ENCODE measurements at places on chromosomes 3 and 15. TPM values are rescaled to one million over a fixed set of nuclear protein-coding genes. Genes with fewer than 3 reads are reported as not detected.

- DNase-seq, result no peak
These were observed 25.5 kb downstream of the PTPN9 start for GRCh38 chr15:75553659-75554058.

DNA sequence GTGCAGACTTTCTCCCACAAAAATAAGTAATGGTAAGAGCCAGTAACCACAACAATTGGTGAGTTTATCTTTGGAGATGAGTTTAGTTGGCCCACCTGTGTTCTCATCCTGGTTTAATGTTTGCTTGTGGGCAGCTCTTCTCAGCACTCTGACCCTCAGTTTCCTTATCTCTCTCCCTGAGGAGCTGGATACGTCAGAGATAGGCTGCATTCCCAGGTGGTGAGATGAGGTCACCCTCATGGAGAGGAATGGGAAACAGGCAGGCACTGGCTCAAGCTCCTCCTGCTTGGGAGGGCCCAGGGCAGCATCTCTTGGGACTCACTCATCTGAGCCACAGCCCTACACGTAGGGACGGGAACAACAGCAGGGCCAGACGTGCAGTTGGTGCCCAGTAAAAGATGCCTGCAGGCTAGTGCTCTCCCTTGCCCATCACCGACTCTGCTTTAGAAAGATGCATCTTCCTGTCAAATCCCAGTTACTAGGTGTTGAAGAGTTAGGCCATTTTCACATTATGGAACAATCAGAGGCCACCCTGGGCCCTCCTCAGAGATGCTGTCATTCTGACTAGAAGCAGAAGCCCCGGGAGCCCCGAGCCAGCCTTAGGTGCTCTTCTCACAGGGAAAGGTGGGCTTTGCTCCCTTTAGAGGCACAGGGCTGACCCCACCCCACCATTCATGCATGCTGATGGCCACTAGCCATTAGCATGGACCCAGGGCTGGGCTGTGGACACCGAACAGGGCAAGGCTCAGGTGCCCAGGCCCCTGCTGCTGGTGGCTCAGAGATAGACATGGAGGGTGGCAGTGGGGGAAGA lies 59.7 kb downstream of the GRIP2 start:
- peak; percentile 71 for DNase-seq

GRCh38 chr3:52068055-52068571 lies 11.7 kb upstream of the DUSP7 start:
- no peak for DNase-seq

GRCh38 chr15:85071061-85071460 lies 89.4 kb downstream of the PDE8A start:
- DNase-seq, result no peak

The ACAD11 gene
- 115 TPM for total RNA-seq

DNA sequence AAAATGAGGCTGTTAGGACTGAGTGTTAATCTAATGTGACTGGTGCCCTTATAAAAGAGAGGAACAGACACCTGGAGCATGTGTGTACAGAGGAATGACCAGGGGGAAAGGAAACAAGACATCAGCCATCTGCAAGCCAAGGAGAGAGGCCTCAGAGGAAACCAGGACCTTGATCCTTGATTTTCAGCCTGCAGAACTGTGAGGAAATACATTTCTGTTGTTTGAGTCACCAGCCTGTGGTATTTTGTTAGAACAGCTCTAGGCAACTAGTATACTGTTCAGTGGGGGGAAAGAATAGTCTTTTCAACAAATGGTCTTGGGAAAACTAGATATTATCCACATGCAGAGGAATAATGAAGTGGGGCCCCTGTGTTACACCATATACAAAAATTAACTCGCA lies 80.6 kb downstream of the CCR1 start:
- DNase-seq, result no peak

DNA sequence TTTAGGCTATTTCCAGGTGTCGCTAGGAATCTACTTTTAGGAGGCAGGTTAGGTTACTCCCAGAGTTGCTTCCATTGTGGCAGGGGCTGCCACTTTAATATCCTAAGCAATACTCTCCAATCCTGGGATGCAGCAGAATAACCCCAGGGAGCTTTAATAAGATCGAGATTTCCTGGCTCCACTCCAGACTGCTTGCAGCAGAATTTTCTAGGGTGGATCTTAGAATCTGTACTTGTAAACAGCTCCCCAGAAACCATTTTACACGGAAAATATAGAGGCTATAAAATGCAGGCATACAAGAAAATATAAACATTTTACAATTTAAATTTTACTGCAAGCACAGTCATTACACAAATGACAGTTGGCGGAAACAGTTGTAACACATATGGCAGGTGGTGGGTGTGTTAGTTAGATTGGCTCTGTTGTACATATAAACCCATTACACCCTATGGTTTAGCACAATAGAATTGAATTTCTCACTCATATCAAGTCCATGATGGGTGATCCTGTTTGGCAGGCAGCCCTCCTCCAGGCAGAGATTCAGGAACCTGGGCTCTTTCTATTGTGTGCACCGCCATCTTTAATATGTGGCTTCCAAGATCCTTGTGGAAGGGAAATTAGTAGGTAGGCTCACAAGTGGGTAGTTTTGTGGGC lies 35.0 kb upstream of the TNFAIP8L3 start:
- DNase-seq, result no peak

DNA sequence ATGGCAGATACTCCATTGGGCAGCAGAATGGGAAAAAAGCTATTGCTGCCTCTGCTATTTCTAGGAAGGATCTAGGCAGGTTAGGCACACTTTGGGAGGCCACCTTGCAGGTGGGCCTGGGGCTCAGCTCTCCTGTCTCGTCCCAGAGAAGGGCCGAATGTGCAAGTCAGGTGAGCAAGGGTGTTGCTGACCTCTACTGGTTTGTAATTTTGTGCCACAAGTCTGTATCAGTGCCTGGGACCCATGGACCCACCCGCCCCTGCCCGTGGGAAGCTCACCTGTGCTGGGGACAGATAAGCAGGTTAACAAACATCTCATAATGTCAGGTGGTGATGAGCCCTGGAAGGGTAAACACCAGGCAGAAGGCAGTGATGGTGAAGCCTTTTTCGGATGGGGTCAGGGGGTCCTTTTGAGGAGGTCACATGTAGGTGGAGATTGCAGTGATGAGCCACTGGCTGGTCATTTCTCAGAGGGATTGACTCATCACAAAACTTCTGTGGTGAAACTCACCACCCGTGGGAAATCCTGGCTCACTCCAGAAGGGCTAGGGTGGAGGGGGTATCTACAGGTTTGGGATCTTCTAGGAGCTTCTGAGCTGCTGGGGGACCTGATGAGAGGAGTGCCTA lies 161.3 kb downstream of the KLF13 start:
- no peak for DNase-seq

GRCh38 chr3:30084316-30084715 lies 522.1 kb upstream of the TGFBR2 start:
- DNase-seq, result no peak

GRCh38 chr15:51380999-51381806 lies 39.7 kb downstream of the GLDN start:
- peak; percentile 47 for DNase-seq

- no peak for DNase-seq
These were observed 79.1 kb downstream of the SMAD6 start for GRCh38 chr15:66780973-66781718.

GRCh38 chr15:61923173-61923572 lies 137.1 kb downstream of the VPS13C start:
- no peak for DNase-seq

- DNase-seq, result no peak
These were observed 220.0 kb upstream of the NANOGP8 start for GRCh38 chr15:35305031-35305550.

DNA sequence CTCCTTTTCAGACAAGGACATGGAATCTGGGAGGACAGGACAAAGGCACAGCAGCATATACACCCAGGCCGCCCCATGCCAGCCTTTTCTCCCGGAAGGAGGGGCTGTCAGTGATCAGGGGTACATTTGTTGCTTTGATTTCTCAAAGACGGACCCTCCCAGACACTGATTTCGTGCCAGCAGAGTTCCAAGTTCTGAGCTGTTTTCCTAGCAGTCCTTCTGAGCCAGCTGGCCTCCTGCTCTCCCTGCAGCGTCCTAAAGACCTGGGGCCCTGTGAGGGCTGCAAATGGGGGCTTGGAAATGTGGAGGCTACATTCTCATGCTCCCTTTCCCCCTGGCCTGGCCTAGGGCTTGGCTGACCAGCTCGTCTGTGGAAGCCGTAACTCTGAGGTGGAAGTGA lies 22.3 kb downstream of the CTSH start:
- no peak for DNase-seq

DNA sequence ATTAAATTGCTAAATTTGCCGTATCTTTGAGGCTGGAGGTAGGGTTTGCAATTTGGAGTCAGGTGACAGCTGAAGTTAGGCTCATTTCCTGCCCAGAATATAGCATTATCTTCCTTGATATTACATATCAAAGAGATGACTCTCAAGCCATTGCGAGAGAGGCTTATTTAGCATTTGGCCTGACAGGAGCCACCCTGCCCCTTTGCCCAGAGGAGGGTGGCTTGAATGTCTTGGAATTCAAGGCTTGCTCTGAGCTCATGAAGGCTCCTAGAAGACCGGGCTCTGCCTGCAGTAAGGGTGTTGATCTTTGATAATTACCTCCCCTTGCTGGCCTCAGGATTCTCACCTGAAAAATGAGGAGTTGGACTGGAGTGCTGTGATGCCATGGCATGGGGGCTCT lies 251.4 kb upstream of the C2CD4B start:
- no peak for DNase-seq

- DNase-seq, result no peak
These were observed 1020.3 kb downstream of the NAALADL2 start for GRCh38 chr3:175879417-175879816.

DNA sequence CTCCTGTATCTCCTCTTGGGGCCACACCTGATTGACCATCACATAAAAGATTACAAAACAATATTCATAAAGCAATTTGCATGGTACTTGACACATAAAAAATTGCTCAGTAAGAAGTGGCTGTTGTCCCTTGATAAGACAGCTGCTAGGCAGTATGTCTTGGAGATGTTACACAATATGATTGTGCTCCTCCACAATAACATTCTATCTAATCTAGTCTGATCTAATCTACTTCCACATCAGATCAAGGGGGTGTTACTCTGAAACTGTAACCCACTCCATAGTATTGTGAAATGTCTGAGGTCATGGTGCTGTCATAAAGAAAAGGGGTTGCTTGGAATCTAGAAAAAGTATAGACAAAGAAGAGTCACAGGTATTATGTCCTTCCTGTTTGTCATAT lies 23.4 kb upstream of the AQP9 start:
- no peak for DNase-seq

DNA sequence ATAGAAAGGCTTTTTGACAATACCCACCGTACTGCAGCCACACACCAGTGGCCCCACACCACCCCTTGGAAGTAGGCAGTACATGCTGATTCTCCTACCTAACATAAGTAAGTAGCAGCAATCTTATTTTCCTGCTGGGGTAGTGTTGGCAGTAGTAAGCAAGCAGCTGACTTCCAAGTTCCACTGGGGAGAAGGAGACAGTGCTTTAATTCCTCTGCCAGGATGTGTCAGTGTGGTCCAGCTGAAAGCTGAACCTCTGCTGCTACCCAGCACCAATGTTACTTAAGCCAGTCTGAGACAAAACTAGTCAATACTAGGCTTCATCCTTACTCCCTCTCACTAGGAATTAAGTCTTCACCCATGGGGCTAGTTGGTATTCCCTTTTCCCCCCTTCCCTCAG lies 74.7 kb downstream of the DZIP3 start:
- no peak for DNase-seq

The RAD54L2 gene
- 43.4 TPM for total RNA-seq

GRCh38 chr3:118292841-118293240 lies 741.8 kb downstream of the IGSF11 start:
- no peak for DNase-seq

DNA sequence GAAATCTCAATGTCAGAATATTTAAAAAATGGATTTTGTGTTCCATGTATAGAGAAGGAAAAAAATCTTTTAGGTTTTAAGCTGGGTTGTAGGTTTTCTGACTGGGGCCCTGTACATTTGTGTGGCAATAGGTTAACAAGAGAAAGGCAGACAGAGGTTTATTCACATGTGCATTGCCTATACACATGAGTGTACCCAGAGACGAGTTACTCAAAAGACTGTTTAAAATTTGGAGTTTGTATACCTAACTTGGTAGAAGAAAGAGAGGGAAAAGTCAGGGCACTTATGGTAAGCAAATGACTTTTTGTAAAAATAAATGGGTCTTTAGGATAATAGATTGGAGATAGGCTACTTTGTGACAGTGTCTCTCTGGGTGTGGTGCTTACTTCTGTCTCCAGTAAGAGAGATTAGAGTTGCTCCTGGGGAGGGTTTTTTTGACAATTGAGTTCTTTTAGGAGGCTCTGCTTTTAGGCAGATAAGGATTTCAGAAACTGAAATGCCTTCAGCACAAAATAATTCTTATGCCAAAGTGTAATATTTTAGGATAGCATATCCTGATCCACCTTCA lies 225.2 kb downstream of the TCF12 start:
- no peak for DNase-seq

DNA sequence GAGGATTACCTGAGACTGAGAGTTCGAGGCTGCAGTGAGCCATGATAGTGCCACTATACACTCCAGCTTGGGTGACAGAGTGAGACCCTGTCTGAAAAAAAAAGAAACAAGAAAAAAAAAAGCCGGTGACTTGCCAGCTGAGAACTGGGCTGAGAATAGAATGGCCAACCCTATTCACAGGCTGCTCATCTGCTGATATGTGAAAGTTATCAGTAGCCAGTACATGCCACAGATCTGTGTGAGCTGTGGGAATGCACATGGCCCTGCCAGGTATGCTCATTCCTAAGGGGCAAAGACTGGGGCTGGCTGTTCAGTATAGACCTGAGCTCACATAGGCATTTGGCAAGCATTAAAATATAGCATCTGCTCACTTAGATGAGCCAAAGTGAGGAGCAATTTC lies 30.9 kb downstream of the IL20RB start:
- no peak for DNase-seq

DNA sequence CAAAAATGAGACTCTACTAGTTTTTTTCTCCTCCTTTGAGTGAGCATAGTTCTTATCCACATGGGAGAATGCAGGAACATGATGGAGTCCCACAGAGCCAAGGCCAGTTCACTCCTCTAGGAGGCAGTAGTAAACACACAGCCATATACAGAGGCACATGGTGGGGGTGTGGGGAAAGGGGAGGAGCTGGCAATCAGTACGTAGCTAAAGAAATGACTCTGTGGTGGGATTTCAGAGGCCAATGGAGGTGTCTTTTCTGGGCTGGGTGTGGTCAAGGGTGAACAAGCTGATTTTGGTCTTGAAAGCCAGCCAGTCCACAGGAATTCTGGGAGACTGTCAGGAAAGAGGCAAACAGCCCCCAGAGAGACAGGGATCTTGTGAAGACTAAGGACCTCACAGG lies 6.6 kb upstream of the RAB11A start:
- no peak for DNase-seq

- no peak for DNase-seq
These were observed 201.5 kb downstream of the SOX2 start for GRCh38 chr3:181913254-181913653.

DNA sequence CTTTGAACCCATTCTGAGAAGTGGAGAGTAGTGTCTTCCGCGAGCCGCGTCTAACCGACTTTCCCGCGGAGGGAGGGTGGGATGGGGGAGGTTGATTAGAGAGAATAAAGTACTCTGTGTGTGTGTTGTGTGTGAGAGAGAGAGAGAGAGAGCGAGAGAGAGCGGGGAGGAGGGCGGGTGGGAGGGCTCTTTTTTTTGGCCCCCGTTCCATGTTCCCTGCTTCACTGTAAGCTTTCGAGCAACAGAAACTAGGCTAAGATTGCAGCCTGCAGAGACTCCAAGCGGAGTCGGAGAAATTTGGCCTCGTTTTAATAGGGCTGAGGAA lies 1.6 kb upstream of the MEIS2 start:
- DNase-seq, result peak; percentile 78

GRCh38 chr3:50481992-50482391 lies 21.4 kb downstream of the CACNA2D2 start:
- DNase-seq, result no peak

The FSIP1 gene
- total RNA-seq, result 4.3 TPM
